ENCODE measurements at places on chromosomes 2 and 18.

GRCh38 chr2:23767876-23768621, 158.9 kb downstream of the ATAD2B start:
- DNase-seq, result no peak

DNA sequence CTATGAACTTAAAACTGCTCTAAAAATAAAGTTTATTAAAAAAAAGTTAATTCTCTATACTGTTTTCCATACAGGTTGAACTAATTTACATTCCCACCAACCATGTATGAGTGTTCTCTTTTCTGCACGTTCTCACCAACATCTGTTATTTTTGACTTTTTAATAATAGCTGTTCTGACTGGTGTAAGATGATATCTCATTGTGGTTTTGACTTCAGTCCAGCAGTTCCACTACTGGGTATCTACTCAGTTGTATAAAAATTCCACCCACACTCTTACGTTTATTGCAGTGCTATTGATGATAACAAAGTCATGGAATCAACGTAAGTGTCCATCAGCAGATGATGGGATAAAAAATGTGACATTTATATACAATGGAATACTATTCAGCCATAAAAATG, 33.7 kb downstream of the SPAG16 start:
- no peak for DNase-seq

- DNase-seq, result no peak
Measured at GRCh38 chr2:213175673-213176247, 24.3 kb upstream of the IKZF2 start.

GRCh38 chr2:96927405-96928171, 57.7 kb upstream of the SEMA4C start:
- DNase-seq, result peak; percentile 38

DNA sequence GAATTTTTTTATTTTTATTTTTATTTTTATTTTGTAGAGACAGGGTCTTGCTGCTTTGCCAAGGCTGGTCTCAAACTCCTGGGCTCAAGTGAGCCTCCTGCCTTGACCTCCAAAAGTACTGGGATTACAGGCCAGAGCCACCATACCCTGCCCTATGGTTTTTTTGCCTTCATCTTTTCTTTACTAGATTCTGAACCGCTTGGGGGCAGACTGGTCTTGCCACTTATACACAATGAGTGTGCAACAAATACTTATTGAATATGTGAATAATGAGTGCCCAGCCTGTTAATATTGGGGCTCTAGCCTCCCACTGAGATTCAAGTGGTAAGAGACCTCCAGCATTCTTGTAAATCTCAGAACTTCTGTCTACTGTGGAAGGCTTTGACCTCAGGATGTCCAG, 3.9 kb downstream of the NCK2 start:
- no peak for DNase-seq

GRCh38 chr2:236566596-236566995, 3.0 kb upstream of the ACKR3 start:
- no peak for DNase-seq

- DNase-seq, result no peak
Measured at GRCh38 chr2:215790523-215791421, 222.6 kb downstream of the MREG start.

DNA sequence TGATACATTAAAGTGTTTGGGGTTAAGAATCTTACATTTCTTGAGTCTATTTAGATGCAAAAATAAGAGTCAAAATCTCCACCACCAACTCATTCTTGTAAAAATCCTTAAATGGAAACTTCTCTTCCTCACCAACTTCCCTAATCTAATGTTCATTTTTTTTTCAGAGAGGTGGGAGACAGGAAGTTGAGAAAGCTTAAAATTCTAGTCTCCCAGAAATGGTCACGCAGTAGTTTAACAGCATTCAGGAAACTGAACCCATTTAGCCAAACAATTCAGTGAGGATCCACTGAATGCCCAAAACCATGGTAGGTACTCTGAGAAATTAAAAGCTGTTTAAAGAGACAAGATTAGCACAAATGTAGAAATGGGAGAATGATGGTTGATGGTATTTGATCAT, 69.0 kb downstream of the TXNL1 start:
- no peak for DNase-seq

DNA sequence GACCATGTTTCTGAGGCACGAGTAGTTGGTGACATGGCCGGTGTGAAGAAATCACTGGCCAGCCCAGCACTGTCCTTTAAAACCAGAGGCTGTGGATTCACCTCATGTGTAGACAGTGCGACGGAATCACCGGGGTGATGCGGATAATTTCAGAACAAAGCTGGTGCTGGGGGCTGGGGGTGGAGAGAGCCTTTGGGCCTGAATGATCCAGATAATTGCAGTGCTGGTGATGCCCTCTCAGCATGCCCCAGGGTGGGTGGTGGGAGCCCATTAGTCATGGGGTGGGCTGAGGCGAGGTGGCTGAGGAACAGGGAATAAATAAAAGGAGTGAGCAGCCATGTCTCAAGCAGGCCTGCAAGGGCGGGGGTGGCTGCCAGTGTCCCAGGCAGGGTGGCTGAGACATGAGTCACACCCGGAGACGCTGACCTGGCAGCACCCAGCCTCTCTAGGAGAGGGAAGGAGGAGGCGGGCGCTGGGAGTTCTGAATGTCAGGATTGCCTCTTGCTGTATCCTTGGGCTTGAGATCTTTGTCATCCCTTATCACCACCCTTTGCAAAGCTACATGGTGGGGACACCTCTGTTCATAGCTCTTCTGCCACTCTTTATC, 151.1 kb upstream of the MSH6 start:
- DNase-seq, result no peak

All from nephron progenitor cell (in vitro differentiated cells).